Amygdala (tissue), 56 donors: ENCODE measurements at places on chromosomes 16 and 17.

DNA sequence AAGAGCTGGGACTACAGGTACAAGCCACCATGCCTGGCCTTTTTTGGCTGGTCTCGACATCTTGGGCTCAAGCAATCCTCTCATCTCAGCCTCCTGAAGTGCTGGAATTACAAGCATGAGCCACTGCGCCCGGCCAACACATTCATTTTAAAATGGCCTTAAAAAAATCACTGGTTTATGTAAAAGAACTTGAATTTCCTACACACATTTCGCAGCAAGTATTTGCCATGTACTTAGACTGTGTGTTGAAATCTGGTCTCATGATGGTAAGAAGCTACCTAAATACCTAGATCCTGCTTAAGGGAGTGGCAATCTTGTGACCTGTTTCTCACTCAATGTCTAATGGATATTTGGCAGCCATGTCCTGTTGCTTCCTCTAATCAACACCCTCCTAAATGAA lies 8.5 kb upstream of the CYTH1 start:
- no peak for DNase-seq

DNA sequence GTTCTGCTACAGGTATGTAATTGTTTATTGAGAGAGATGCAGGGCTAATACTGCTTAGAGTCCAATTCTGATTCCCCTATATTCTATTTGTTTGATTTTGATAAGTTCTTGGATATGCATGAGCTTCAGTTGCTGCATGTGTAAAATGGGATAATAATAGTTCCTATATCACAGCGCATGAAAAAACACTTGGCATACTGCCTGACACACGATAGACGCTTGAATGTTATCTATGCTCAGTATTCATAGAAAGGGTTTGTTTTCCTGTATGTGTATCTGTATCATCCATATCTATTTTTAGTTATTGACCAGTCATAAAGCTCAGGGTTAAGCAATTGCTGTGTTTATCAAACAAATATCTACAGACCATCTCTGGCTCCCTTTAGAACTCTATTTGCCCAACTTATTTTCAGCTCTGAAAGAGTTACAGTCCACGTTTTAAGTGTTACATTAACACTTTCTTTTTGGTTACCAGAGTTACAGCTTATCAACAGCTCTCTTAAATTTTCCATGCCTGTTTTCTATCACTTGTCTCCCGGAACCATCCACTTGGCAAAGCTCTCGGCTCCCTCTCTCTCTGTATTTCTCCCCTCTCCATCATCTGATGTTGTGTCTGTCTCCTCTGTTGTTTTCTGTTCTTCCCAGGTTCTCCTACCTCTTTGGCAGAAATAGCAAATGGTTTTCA lies 334.8 kb downstream of the CBLN1 start:
- DNase-seq, result no peak

DNA sequence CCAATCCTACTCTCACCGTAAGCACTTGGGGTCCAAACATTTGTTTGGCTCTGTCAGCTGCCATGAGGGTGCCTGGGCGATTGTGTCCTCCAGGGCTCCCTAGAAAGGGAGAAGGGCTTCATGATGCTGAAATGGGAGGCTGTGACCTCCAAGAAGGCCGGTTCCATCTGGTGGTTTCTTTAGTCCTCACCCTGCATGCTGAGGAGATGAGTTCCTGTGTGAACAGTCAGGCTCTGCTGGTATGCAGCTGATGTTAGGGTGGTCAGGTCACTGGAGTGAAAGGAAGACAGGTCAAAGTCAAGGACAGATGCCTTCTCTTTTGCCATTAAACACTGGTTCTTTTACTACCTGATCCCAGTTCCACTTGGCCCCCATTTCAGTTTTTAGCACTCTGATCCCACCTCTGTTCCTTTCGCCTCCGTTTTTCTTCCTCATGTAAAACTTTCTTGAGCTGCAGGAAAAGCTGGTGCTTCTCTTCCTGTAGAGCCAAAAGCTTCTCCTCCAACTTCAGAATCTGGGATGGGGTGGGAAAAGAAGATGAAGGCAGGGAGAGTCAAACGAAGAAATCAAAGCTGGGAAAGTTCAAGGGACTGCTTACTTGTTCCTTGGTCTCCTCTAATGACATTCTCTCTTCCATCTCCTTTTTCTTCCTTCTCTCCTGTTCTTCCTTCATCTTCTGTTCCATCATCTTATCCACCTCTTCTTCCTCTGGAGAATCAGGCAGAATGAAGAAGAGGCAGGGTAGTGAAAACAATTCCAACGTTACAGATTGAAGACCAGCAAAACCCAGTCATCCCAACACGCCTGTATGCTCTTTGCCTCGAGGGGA lies 1.1 kb downstream of the GPS2 start:
- DNase-seq, result no peak

DNA sequence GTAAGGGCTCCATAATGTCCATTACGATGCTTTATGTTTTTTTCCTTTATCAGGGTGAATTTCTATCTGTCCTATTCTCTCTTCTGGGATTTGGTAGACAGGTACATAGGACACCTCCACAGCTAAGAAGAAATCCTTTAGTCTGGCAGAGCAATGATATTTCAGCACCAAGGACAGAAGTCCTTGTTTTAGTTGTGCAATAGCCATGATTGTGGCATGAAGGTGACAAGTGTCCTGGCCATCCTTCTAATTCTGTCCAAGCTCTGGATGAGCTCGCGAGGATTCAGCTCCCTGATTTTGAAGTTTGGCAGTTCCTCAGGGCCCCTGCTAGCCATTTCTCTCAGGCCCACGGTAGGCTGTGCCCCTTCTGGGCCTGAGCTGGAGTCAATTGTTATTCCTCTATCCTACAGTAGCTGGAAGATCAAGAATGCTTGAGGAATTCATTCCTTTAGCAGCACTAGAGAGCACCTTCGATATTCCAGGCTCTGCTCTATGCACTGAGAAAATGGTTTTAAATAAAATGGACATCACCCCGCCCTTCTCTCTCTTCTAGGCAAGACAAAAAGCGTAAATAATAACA lies 320.8 kb downstream of the XYLT1 start:
- no peak for DNase-seq

GRCh38 chr16:19356024-19356952 lies 61.4 kb upstream of the TMC5 start:
- no peak for DNase-seq

DNA sequence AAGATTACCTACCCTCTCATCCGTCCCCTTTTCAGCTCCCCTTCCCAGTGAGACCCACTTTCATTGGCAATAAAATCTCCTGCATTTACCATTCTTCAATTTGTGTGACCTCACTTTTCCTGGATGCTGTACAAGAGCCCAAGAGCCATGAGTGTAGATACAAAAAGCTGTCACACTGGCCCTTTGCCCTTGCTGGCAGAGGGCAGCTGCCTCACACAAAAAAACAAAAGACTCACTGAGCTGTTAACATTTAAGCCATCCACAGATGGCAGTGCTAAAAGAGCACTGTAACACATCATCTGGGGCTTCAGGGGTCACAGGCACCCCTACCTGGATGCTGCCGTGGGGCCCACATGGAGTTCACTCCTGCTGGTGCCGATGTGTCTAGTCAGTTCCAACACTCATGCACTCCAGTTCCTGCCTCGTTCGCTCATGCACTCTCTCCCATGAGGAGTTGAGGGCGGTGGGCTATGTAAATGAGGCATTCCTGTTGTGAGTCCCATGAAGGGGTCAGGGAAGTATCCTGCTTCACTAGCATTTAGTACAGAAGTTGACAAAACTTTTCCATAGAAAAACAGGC lies 123.1 kb downstream of the CA10 start:
- DNase-seq, result no peak
